ENCODE measurements at places on chromosomes 3 and 15. TPM values are rescaled to one million over a fixed set of nuclear protein-coding genes. Genes with fewer than 3 reads are reported as not detected.

DNA sequence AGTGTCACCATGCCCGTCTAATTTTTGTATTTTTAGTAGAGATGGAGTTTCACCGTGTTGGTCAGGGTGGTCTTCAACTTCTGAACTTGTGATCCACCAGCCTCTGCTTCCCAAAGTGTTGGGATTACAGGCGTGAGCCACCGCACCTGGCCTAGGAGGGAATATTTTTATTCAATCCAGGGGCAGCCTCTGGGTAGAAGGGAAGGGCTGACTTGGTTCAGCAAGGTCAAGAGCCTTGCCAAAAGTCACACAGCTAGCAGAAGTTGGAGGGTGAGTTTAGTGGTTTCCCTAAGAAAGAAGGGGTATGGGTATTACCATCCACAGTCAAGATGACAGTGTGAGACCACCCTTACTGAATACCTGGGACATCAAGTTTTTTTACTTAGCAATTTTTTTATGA is 4.9 kb upstream of the AEN start:
- no peak for DNase-seq

- DNase-seq = no peak
Measured at GRCh38 chr3:2948882-2949281, 161.3 kb downstream of the IL5RA start.

GRCh38 chr15:75599401-75599800 is 20.3 kb upstream of the PTPN9 start:
- no peak for DNase-seq

Gene ZIC1
- polyA plus RNA-seq = not detected

Gene GOLGA8S
- polyA plus RNA-seq = 1.4 TPM

All from left renal pelvis (tissue), 4 donors.